ENCODE measurements at places on chromosomes 2 and 18. TPM values are rescaled to one million over a fixed set of nuclear protein-coding genes. Genes with fewer than 3 reads are reported as not detected.

The ACTG2 gene
- total RNA-seq: 1.9 TPM

The ALPP gene
- total RNA-seq: not detected

The NOL4 gene
- not detected for total RNA-seq

The TUBA3E gene
- total RNA-seq: not detected

The TDRD15 gene
- total RNA-seq: not detected

The IL36A gene
- not detected for total RNA-seq

The CPO gene
- total RNA-seq: not detected

The FBLN7 gene
- total RNA-seq: 2.3 TPM

The FZD7 gene
- 137 TPM for total RNA-seq

The RGPD6 gene
- total RNA-seq: 12.1 TPM

The CNTNAP5 gene
- total RNA-seq: not detected

The GKN2 gene
- total RNA-seq: not detected

The SLC8A1 gene
- total RNA-seq: 96.9 TPM
